IPS-NIHi11 (cell line): ENCODE measurements at places on chromosomes 6 and 20.

DNA sequence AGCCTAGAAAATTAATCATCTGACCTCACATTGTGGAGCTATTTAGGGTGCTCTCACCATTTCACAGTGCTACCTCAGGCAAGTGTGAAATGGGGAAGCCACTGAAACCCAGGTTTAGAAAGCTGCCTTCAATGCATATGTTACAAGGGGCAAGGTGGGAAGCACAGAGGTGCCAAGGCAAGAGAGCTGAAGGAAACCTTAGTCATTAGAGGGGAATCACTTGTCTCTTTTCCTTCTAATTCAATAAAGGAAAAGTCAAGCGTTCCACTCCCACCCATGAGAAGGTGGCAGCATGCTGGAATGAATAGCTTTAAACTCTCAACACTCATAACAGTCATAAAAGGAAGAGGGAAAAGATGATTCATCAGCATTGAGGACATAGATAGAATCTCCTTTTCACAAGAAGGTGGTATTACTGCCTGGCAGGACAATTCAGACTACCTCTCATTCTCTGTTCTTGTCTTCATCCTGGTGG is 251.9 kb upstream of the IRAK1BP1 start:
- DNase-seq, result no peak

GRCh38 chr6:126743076-126743475 is 375.4 kb upstream of the RSPO3 start:
- DNase-seq, result no peak

- peak; percentile 22 for DNase-seq
These were observed 80.7 kb upstream of the CCN6 start for GRCh38 chr6:111973118-111973761.

- no peak for DNase-seq
These were observed 142.2 kb downstream of the NFATC2 start for GRCh38 chr20:51400051-51400926.

GRCh38 chr6:36755435-36756348 is 58.1 kb downstream of the RAB44 start:
- DNase-seq, result no peak

GRCh38 chr6:112936504-112936903 is 589.4 kb downstream of the RFPL4B start:
- no peak for DNase-seq
